ENCODE measurements at places on chromosomes 5 and 9.
A peak's percentile ranks its signal among the peaks of the same experiment; 100 is the strongest.

- no peak for DNase-seq
Observed at GRCh38 chr9:109887079-109887478, 107.1 kb downstream of the PALM2AKAP2 start.

DNA sequence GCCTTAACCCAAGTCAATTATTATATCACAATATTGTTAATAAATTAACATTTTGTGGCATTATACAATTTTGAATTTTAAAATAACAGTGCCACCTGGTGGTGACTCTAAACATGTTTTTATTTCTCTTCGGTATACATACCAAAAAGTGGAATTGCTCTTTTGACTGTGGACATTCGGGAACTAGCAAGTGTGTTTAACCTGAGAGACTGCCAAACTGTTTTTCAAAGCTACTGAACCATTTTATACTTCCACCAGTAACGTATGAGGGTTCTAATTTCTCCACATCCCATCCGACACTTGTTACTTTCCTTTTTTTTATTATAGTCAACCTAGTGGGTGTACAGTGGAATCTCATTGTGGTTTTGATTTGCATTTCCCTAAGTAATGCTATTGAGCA, 18.3 kb upstream of the HSDL2 start:
- no peak for DNase-seq

DNA sequence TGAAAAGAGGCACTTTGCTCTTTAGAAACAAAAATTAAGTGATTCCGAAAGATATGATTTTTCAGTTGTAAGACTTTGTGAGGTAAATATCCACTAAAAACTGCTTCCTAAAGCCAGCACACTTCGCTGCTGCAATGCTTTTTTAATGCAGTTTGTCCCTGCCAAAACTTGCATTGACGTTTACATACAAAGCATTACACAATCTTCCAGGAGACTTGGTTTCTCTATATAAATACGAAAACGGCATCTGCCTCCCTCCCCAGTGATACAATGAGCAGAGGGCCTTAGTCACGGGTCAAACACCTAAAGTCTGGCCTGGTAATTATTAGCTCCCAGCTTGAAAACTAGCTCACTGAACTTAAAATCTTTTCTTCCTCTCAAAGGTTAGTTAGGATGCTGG, 170.7 kb downstream of the TSSK1B start:
- no peak for DNase-seq

GRCh38 chr5:177608243-177609075, 8.5 kb downstream of the B4GALT7 start:
- no peak for DNase-seq

GRCh38 chr5:128432913-128433440, 105.1 kb downstream of the FBN2 start:
- DNase-seq, result no peak

GRCh38 chr5:168608386-168608785, 29.2 kb upstream of the PANK3 start:
- DNase-seq, result no peak

DNA sequence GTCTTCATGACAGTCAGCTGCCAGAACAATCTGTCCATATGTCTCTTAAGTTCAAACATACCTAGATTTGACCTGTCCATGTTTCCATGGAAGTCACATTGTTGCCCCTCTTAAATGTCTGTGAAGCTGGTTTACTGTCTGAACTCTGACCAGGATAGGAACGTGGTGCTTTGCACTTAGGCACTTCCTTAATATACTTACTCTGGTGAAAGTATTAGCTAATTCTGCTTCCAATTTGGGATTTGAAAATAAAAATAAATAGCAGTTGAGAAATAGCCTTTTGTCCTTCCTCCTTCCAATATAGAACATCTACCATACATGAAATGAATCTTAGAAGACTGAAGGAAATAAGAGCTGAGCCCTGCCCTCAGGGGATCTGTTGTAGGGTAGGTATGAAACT, 524.5 kb upstream of the CLINT1 start:
- no peak for DNase-seq

- DNase-seq, result peak; percentile 62
Observed at GRCh38 chr5:146533260-146533857, 17.4 kb upstream of the GPR151 start.

DNA sequence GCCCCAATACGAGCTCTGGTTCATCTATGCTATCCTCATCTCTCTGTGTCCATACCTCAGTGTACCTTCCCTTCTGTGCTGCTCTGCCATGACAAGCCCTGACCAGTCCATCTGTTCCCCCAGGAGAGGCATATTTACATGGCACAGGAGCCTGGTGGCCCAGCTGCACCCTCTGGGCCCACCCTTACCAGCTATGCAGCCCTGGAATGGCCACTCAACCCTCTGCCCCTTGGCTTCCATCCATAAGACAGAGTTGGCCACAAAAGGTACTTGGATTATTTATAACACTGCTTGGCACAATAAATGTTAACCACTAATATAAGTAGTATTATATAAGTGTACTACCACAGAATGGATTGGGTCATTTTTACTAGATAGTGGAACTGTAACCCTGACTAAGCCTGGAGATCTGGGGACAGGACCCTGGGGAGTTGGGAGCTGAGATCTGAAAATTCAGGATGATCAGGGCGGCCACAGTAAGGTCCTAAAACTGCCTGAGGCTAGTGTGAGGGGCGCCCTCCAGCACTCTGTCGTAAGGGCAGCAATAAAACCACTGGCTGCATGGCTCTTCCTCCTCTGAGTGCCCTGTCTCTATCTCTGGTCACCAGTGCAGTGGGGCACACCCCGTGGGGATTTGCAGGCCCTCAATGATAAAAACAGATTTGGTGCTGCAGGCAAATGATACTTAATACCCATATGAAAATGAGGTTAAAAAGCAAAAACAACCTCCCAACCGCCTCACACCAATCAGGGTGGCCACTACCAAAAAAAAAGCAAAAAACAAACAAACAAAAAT, 65.8 kb downstream of the SEMA4D start:
- DNase-seq, result no peak

GRCh38 chr5:73093943-73094342, 26.4 kb upstream of the TMEM171 start:
- no peak for DNase-seq

GRCh38 chr5:117973785-117974184, 1014.6 kb downstream of the DTWD2 start:
- no peak for DNase-seq

DNA sequence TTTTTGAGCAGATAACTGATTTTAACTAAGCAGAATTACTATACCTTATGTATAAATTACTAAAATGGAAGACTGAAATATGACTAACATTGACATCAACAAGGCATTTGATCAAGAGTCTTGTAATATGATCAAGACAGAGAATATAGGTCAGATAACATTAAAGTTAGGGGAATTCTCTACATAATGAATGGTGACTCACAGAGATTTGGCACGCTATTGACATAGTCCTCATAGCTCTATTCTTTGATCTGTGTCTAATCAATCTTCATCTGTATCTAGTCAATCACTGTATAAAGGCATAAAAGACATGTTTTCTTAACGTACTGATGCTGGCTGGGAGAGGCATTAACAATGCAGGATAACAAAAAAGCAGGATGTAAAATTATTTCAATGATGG, 17.4 kb downstream of the ABITRAM start:
- DNase-seq, result no peak

DNA sequence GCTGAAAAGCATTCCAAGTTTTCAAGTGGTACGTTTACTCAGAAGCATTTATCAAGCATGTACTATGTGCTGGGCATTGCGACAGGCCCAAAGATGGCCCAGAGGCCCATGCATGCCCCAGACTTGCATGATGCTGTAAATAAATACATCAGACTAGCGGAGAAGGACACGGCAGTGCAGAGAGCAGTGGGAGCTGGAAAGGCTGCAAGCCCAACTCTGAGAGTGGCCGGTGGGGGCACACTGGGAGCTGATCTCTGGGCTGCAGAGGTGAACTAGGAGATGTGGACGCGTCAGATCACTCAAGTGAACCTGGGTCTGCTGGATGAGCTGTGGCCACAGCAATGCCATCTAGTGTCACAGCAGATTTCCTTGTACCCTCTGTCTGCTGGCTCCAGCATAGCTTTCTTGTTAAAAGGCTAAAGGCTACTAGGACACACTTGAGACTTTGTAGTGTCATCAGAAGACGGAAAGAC, 246.9 kb downstream of the FANCC start:
- no peak for DNase-seq

- no peak for DNase-seq
Observed at GRCh38 chr9:95458666-95459065, 58.1 kb downstream of the PTCH1 start.

GRCh38 chr9:82996941-82997340, 66.0 kb downstream of the RASEF start:
- DNase-seq, result no peak

- peak; percentile 43 for DNase-seq
Observed at GRCh38 chr5:72848474-72849428, 32.3 kb downstream of the TNPO1 start.

GRCh38 chr5:153523211-153523610, 32.7 kb downstream of the GRIA1 start:
- DNase-seq, result no peak

DNA sequence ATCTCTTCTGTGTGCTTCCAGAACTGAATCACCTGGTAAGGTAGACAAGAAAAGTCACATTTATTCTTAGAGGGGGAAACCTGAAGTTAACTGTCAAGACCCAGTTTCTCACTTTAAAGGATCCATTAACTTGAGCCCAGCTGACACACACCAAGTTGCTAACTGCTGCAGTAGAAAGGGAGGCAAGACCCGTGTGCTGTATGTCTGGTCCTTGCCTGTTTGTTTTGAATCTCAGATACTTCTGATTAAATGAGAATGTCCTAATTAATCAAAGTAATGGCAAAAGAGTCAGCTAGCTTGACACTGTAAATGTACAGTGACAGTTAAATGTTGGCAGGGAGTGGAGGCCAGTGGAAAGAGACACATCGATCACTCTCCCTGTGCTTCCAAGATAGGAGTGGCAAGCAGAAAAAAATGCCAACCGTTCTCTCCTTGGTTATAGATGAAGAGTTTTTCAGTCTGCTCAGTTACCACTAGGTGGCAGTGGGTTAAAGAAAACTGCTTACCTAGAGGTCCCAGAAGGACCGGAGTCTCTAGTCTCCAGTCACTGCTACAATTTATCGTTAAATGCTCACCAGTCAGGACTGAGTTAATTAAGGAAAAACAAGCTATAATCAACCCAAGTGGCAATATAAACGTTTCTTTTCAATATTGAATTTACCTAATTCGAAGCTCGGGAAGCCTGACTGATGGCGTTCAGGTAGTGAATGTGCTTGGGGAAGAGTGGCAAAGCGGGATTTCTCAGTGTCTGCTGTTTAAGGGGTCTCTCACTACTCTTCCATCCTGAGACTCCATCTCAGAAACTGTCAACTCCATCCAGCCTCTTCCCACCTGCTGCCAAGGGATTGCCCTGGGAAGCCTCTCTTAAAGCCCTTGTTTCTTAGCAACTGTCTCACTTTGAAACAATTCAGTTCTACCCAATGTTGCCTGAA, 18.4 kb downstream of the LSM11 start:
- no peak for DNase-seq

DNA sequence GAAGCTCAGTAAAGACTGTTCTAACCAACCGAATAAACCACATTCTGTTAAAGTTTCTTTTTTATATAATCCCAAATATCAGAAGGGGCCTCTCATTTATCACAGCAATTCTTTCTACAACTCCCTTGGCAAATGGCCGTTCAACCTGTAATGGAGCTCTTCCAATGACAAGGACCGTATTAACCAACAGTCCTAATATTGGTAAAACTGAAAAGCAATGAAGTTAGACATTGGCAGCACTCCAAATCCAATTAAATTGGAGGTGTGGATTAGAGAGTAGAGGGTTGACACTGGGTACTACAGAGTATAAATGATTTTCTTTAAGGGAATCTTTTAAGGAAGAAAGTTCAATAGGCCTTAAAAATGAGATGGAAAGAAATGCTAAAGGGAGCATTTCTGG, 842 bp downstream of the TMED7 start:
- no peak for DNase-seq

GRCh38 chr5:138748630-138749081, 4.6 kb upstream of the CTNNA1 start:
- DNase-seq, result no peak

DNA sequence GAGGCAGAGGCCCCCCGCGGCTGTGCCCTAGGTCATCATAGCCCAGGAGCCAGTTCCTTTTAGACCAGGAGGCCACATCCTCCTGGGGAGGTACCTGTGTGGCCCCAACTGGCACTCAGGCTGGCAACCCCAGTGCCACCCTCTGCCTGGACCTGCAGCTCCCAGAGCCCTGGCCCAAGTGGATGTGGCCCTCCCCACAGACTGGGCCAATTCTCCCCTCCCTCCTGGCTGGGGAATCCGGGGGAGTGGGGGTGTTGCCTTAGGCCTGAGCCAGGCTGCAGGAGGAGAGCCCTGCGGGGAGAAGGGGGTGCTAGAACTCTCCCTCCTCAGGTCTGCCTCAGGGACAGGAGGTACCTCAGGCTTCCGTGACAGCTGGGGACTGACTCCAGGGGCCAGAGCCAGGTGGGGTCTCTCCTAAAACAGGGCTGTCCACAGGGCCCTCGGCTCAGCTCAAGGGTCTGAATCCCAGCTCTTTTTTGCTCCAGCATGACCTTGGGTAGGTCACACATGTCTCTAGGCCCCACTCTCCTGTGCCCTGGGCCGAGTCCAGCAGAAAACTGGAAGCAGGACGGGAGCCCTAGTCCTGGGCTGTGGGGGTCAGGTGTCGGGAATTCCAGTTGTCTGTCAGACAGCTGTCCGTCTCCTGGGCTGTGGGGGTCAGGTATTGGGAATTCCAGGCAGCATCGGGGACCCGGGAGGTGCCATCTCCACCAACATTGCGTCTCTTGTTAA, 9.6 kb downstream of the DNLZ start:
- DNase-seq, result no peak

DNA sequence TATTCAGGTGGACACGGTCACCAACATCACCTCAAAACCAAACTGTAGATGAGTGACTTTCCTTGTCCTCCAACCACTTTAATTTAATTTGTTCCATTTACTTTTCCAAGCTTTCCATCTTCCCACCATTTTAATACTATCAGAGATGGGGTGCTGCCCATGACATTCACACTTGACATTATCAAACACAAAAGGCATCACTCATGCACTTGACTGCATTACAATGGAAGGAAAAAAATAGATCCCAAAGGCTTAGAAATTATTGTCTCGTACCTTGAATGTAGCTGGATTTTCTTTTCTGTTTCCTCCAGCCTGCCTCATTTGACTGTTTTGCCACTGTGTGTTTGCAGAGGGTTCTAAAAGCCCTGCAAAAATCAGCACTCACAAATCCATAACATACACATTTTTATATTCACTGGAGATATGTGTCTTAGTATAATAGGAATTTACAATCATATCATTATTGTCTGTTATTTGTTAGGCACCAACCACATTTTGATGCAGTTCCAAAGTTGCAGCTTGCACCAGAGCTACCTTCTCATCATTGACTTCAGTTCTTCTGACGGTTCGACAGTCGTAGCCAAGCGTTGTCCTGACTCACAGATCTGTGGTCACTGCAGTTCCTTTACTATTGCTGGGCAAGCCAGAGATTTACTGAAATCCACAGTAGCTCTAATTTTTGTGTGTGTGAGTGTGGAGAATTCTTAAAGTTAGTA, 712.3 kb upstream of the WWC1 start:
- DNase-seq, result no peak

- no peak for DNase-seq
Observed at GRCh38 chr9:84761137-84761808, 91.7 kb downstream of the NTRK2 start.
